Activated naive CD8-positive, alpha-beta T cell treated with anti-CD3 and anti-CD28 coated beads, Interleukin-2, amount 10 ng/mL, durations not matched to agents 7 days and 5 days (primary cell): ENCODE measurements at places on chromosomes 3 and 15.

DNA sequence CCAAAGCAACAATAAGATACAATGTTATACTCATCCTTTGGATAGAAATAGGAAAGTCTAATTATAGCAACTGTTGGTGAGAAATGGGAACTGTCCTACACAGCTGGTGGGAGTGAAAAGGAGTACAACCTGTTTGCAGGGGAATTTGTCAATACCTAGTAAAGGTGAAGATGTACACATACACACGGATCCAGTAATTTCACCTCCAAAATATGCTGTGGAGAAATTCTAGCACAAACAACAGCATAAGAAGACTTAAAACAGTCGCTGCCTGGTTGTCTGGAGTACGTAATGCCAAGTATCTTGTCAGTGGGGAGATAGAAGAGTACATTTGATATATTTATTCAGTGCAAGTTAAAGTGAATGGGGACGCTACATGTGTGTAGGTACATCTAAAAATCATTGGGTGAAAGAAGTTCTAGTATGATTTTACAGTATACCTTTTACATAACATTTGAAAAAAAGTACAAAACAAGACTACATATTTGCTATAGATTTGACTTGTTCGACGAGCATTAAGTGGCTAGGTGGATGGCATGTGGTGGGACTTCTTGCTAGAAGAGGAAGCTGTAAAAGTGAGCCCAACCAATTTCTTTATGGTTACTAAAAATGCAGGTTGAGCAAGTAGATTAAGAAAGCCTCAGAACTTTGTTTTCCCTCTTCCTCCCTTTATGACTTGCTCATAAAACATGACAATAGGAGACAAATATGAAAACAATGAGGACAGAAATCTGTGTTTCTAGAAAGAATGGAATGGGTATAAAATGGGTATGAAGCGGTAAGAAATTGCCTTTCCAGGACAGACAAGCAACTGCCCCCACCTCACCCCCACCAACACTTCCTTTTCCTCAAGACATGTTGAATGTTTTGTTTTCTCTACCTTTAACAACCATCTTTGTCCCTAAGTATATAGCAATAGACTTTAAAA, 50.2 kb upstream of the CCR4 start:
- peaks cover 33% of the 10 kb centered on the region for H3K27me3 ChIP-seq
- H3K4me3 ChIP-seq, result no peak overlapping the region
- DNase-seq, result no peak

DNA sequence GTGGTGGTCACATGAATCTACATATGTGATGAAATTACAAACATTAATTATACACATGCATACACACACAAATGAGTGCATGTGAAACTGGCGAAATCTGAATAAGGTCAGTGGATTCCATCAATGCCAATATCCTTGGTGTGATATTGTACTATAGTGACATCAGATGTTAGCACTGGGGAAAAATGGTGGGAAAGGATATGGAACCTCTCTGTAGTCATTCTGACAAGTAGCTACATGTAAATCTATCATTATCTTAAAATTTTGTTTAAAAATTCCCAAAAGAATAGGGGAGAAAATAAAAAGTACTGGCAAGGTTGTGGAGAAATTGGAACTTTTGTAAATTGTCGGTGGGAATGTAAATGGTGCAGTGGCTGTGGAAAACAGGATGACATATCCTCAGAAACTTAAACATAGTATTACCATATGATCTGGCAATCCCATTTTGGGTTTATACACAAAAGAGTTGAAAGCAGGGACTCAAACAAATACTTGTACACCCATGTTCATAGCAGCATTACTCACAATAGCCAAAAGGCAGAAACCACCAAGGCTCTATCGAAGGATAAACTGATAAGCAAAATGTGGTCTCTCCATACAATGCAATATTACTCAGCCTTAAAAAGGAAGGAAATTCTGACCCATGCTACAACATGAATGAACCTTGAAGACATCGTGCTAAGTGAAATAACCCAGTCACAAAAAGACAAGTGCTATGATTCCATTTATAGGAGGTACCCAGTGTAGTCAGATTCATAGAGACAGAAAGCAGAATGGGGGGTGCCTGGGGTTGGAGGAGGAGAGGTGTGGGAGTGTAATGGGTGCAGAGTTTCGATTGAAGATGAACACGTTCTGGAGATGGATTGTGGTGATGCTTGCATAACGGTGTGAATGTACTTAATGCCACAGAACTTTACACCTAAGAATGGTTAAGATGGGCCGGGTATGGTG, 25.3 kb upstream of the HRH1 start:
- no peaks in the 10 kb centered on the region for H3K36me3 ChIP-seq
- DNase-seq, result no peak
- no peak overlapping the region for H3K27ac ChIP-seq
- H3K4me3 ChIP-seq, result no peak overlapping the region

DNA sequence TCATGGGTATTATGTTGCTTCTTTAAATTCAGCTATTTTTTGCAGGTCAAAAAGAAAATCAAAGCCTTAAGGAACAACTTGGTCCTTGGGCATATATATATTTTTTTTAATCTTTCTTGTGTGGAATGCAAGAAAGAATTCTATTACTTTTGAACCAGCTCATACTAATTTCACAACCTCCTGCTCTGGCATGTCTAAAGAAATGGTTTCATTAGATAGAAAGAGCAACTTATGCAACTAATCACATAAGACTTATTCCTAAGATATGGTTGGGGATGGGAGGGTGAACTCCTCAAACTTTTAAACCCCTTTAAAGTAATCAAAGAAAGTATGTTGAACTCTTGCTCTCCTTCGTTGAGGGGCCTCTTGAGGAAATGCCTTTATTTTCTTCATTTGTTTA, 114.9 kb downstream of the GMNC start:
- H3K4me3 ChIP-seq, result no peak overlapping the region
- DNase-seq, result no peak
- no peak overlapping the region for H3K27ac ChIP-seq
- H3K36me3 ChIP-seq, result no peaks in the 10 kb centered on the region

DNA sequence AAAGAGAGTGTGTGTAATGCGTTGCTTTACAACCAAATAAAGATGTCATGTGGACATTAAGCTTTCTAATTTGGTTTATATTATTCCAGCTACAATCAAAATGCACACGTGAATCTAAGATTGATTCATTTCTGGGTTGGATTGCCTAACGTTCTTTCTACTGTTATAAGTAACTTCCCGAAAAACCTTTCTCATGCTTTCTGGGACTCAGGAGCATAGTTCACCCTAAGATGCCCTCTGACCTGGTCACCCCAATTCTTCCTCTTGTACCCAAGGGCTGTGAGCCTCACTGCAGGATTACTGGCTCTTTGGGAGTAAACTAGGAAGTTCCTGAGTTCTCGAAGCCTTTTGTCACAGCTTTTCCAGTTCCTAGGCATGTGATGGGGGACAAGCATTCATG, 12.7 kb upstream of the LMCD1 start:
- no peak overlapping the region for H3K27ac ChIP-seq
- H3K4me3 ChIP-seq, result no peak overlapping the region
- no peaks in the 10 kb centered on the region for H3K36me3 ChIP-seq
- H3K4me1 ChIP-seq, result no peaks in the 10 kb centered on the region
- peaks cover 3% of the 10 kb centered on the region for H3K27me3 ChIP-seq

GRCh38 chr15:40807888-40808461, 702 bp upstream of the DNAJC17 start:
- H3K27me3 ChIP-seq, result no peaks in the 10 kb centered on the region
- H3K4me3 ChIP-seq, result peak overlapping the region; percentile 97
- peak overlapping the region; percentile 99 for H3K27ac ChIP-seq
- peaks cover 18% of the 10 kb centered on the region for H3K4me1 ChIP-seq
- no peak for DNase-seq

DNA sequence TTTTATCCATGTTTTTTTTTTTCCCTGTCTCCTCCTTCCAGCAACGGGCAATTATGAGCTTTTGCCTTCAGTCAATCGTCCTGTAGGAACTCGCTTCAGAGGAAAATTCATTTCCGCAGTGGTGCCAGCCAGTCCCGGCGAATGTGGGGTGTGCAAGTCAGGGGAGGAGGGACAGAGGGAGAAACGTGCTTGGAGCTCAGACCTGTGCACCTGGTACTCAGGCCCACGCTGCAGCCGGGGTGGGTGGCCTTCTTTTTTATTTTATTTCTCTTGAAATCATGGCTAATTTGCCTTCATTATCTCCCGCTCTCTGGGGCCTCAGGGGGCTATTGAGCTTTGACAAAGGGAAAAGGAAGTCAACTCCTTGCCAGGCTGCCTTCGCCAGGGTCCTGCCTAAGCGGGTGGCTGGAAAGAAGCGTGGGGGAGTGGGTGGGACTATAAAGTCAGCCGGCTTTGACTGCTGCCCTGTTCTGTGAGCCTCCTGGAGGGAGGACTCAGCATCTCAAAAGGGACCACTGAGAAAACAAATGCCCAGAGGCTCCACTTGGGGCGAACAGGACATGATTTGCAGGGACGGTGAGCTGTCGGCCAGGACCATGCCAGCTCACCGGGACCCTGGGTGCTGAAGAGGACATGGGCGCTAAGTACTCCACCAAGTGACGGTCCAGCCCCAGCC, 5.5 kb downstream of the GRIP2 start:
- no peak overlapping the region for H3K4me3 ChIP-seq
- H3K4me1 ChIP-seq, result no peaks in the 10 kb centered on the region
- DNase-seq, result no peak
- H3K27me3 ChIP-seq, result peaks cover 11% of the 10 kb centered on the region
- no peaks in the 10 kb centered on the region for H3K36me3 ChIP-seq

GRCh38 chr3:138809500-138810256, 25.1 kb downstream of the PIK3CB start:
- H3K4me1 ChIP-seq, result peaks cover 3% of the 10 kb centered on the region
- no peak for DNase-seq
- H3K4me3 ChIP-seq, result no peak overlapping the region
- H3K27ac ChIP-seq, result no peak overlapping the region

- H3K36me3 ChIP-seq, result no peaks in the 10 kb centered on the region
- H3K4me1 ChIP-seq, result no peaks in the 10 kb centered on the region
- no peak overlapping the region for H3K4me3 ChIP-seq
- peaks cover 4% of the 10 kb centered on the region for H3K27me3 ChIP-seq
- H3K27ac ChIP-seq, result no peak overlapping the region
- DNase-seq, result no peak
These were observed 17.8 kb downstream of the TMEM212 start for GRCh38 chr3:171860830-171861535.

DNA sequence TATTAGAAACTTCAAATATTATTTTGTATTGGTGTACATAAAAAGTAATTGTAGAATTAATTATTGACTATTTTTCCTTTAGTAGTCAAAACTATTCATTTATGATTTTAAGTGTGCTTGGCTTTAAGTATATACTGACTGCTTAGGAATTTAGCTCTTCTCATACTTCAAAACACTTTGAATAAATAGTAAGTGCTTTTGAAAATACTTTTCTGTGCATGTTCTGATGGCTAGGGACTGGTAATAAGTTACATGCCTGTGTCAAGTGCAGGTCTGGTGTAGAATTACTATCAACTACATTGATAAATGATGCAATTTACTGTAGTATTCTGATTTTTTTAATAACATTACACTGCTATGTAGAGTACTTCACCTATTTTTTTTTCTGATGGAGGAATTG, 397.6 kb upstream of the SGO1 start:
- H3K4me3 ChIP-seq, result no peak overlapping the region
- H3K27me3 ChIP-seq, result no peaks in the 10 kb centered on the region
- DNase-seq, result no peak
- H3K36me3 ChIP-seq, result no peaks in the 10 kb centered on the region
- no peaks in the 10 kb centered on the region for H3K4me1 ChIP-seq
- H3K27ac ChIP-seq, result no peak overlapping the region

DNA sequence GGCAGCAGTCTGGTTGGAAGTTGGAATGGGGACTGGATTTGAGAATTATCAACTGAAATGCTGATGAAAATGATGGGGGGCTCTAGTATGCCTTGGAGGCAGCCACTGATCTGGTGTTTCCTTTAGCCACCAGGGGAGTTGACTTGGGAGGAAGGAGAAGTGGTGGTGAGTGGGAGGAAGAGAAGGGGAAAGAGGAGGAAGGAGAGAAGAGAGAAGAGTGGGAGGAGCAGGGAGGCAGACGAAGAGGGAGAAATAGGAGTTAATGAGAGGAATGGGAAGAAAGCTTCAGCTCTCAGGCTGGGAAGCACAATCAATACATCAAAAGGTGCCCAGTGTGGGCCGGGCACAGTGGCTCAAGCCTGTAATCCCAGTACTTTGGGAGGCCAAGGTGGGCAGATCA, 23.3 kb upstream of the HCN4 start:
- H3K36me3 ChIP-seq, result no peaks in the 10 kb centered on the region
- no peak overlapping the region for H3K27ac ChIP-seq
- no peak for DNase-seq
- no peak overlapping the region for H3K4me3 ChIP-seq
- H3K4me1 ChIP-seq, result no peaks in the 10 kb centered on the region

GRCh38 chr3:129352045-129352444, 73.4 kb downstream of the HMCES start:
- no peak overlapping the region for H3K27ac ChIP-seq
- peaks cover 2% of the 10 kb centered on the region for H3K4me1 ChIP-seq
- H3K27me3 ChIP-seq, result no peaks in the 10 kb centered on the region
- no peak for DNase-seq

GRCh38 chr3:47414161-47414564, 33.3 kb downstream of the PTPN23 start:
- H3K27ac ChIP-seq, result no peak overlapping the region
- H3K4me3 ChIP-seq, result no peak overlapping the region
- H3K27me3 ChIP-seq, result no peaks in the 10 kb centered on the region
- H3K36me3 ChIP-seq, result peaks cover 5% of the 10 kb centered on the region
- no peak for DNase-seq

DNA sequence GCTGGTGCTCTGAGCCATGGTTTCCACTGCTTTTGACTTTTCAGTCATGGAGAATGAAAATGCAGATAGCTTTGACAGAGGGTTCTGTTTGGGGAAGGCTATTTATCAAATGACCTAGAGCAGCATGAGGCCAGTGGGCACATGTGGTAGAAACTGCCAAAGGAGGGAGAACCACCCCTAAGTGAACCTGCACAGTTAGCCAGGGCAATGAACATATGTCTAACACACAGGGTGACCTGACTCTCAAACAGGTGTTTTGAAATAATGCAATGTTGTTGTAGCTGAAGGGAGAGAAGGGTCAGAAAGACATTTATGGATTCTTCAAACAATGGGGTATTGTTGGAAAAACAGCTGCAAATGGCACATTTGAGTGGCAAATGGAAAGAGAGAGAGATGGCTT, 174.4 kb upstream of the FAM3D start:
- no peaks in the 10 kb centered on the region for H3K36me3 ChIP-seq
- no peak for DNase-seq
- no peak overlapping the region for H3K27ac ChIP-seq
- H3K4me1 ChIP-seq, result no peaks in the 10 kb centered on the region

- H3K36me3 ChIP-seq, result peaks cover 70% of the 10 kb centered on the region
- H3K4me1 ChIP-seq, result peaks cover 11% of the 10 kb centered on the region
- no peaks in the 10 kb centered on the region for H3K27me3 ChIP-seq
- no peak for DNase-seq
- no peak overlapping the region for H3K4me3 ChIP-seq
- H3K27ac ChIP-seq, result no peak overlapping the region
These were observed 192.7 kb downstream of the ITPR1 start for GRCh38 chr3:4685673-4686345.

GRCh38 chr3:59994732-59995304, 945.0 kb upstream of the CFAP20DC start:
- no peaks in the 10 kb centered on the region for H3K27me3 ChIP-seq
- peaks cover 9% of the 10 kb centered on the region for H3K36me3 ChIP-seq
- peaks cover 18% of the 10 kb centered on the region for H3K4me1 ChIP-seq
- DNase-seq, result no peak
- H3K4me3 ChIP-seq, result no peak overlapping the region
